ENCODE measurements at places on chromosomes 3 and 15.

DNA sequence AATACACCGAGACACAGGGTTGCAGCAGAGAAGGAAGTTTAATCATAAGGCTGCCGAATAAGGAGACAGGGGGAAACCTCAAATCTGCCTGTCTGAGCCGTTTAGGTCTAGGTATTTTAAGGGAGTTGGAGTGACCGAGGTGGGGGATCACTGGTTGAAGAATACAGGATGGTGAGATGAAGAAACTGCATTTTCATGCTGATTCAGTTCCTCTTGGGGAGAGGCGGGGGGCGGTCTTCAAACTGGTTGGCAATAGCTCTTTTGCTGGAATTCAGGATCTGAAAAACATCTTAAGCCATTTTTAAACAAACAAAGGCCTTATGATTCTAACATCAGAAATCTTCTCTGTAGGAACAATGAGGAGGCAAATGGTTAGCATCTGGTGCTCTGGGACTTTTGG is 699.5 kb upstream of the CFAP20DC start:
- no peak for DNase-seq

GRCh38 chr15:84606653-84607120 is 5.9 kb downstream of the ZSCAN2 start:
- no peak for DNase-seq

GRCh38 chr3:35224565-35225295 is 414.6 kb upstream of the ARPP21 start:
- no peak for DNase-seq

DNA sequence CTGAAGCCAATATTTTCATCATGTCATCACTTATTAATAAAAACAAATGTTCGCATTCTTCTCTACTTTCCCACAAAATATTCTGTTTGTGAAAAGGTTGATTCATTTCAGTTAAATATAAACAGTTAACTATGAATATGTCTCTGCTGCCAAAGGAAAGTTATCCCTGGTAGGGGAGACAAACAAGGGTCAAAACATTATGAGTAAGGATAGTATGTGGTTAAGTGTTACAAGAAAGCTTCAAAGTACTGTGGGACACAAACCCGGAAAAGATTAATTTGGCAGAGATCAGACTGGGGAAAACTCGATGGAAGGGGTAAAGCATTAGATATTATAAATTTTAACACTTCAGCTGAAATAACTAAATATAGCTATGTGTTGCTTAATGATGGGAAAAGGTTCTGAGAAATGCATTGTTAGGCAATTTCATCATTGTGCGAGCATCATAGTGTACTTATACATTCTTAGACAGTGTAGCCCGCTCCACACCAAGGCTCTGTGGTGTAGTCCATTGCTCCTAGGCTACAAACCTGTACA is 436.5 kb upstream of the TBL1XR1 start:
- no peak for DNase-seq

DNA sequence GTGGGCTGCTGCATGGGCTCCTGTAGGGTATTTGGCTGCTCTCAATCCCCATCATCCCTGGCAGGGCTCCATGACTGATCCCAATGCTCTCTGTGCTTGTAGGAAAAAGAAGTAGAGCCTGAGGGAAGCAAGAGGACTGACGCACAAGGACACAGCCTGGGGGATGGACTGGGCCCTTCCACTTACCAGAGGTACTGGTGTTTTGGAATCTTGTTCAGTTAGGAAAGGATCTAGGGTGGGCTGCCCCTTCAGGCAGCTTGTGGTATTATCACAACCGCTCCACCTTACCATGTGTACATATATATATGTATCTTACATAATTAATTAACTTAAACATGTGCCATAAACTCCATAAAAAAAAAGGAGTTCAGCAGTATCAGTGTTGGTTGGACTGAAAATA is 1.3 kb downstream of the SLC28A2 start:
- DNase-seq: no peak

DNA sequence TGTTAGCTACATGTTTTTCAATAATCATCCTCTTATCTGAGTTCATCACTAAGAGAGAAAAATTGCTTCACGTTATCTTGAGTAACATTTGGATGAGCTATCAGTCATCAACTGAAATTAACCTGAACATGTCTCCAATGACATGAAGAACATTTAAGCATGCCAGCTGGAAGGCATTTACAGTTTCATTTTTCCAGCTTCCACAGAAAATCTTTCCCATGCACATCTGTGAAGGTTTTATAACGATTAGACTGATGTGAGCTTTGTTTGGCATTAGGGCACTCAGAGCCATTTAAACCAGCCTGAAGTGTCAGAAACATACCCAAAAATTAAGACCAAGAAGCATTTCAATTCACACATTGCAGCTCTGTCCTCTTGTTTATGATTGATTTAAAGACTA is 235.8 kb upstream of the ARHGEF26 start:
- no peak for DNase-seq

- no peak for DNase-seq
Observed at GRCh38 chr15:33064878-33065277, 129.6 kb downstream of the FMN1 start.

DNA sequence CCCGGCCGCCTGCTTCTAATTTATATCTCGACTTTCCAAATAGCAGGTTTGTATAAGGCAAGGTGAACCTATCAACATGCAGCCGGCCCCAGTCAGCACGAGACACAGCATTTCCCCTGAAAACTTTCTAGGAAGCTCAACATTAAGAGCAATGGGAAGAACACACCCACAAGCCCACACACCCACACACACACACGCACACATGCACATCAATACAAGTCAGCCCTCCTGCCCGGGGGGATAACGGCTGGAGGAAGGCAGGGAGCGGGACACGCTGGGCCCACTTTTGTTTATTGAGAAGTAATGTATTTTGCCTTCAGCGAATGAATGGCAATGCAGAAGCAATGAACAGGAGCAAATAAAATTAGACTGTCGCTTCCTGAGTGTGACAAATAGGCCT is 83.5 kb downstream of the PCSK6 start:
- no peak for DNase-seq

- no peak for DNase-seq
Observed at GRCh38 chr3:123658118-123658851, 73.4 kb upstream of the HACD2 start.

GRCh38 chr15:59221511-59222505 is 15.2 kb downstream of the LDHAL6B start:
- no peak for DNase-seq

DNA sequence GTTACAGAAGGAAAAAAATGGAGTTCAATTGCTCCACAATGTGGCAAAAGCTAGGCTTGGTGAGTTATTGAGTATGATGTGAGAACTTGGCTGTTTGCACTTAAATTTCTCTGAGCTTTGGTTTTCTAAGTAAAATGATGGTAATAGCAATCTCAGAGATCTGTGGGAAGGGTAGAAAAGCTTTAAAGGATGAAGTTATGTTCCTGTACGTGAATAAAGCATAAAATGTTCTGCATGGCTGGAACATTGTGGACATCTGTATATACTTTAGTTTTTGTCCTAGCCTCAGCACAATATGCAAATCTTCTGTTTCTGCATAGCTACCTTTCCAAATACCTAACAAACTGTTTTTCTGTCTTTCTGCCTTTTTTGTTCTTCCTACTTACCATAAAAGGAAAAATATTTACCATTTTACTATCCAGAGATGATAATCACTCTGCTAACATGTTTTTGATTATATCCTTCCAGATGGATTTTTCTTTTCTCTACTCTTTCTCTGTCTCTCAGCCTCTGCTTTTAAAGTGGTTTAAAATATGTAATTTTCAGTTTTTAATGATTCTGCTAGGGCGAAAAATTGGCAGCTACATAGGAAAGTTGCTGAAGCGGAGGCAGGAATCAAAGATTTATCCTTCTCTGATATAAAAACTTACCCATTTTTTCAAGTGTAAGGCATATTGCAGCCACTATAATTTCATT is 188.1 kb downstream of the FNDC3B start:
- DNase-seq: no peak

DNA sequence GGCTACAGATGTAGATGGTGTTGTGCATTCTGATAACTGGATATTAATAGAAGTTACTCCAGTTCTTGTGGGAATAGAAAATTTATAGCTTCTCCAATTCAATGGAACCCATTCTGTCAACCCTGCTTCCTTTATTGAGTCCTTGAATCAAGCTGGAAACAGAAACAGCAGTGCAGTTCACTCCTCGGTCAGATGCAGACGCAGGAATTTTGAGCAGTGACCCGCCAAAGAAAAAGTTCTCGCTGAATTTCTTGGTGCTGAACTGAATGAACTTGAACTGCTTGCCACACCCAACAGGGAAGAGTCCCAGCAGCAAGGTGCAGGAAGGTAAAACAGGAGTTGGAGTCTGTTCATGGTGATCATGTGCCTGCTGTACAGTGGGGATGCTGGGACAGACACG is 10.3 kb downstream of the HRH1 start:
- DNase-seq: no peak

DNA sequence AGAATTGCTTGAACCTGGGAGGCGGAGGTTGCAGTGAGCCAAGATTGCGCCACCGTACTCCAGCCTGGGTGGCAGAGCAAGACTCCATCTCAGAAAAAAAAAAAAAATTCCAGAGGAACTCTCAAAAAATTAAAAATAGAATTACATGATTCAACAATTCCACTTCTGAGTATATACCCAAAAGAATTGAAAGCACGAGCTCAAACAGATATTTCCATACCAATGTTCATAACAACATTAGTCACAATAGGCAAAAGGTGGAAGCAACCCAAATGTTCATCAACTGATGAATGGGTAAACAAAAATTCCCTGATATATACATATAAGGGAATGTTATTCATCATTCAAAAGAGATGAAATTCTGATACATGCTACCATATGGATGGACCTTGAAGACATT is 16.9 kb upstream of the MORF4L1 start:
- no peak for DNase-seq

DNA sequence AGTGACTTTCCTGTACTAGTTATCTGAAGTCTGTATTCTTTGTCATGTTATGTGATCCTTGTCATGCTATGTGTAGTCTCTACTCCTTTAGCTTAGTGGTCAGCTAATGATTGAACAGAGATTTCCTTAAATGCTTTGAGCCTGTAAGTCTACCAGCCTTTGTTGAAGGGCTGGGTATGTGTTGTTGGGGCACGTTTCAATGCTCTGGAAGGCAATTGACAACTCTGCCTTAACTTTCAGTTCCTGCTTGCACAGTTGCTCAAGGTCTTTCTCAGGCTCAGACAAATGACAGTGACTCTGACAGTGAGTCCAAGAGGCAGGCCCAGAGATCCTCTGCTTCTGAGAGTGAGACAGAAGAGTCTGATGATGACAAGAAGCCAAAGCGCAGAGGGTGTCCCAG is 89.3 kb downstream of the CHD2 start:
- no peak for DNase-seq

- no peak for DNase-seq
Observed at GRCh38 chr3:181176601-181177000, 187.1 kb upstream of the DNAJC19 start.

GRCh38 chr3:13348661-13349396 is 71.3 kb downstream of the NUP210 start:
- no peak for DNase-seq

GRCh38 chr15:49742381-49742780 is 121.5 kb downstream of the DTWD1 start:
- DNase-seq: no peak

- no peak for DNase-seq
Observed at GRCh38 chr3:138460536-138461205, 26.3 kb downstream of the ESYT3 start.

- DNase-seq: no peak
Observed at GRCh38 chr15:80906159-80906766, 83.4 kb downstream of the MESD start.

- no peak for DNase-seq
Observed at GRCh38 chr3:171801738-171802589, 8.3 kb downstream of the PLD1 start.

DNA sequence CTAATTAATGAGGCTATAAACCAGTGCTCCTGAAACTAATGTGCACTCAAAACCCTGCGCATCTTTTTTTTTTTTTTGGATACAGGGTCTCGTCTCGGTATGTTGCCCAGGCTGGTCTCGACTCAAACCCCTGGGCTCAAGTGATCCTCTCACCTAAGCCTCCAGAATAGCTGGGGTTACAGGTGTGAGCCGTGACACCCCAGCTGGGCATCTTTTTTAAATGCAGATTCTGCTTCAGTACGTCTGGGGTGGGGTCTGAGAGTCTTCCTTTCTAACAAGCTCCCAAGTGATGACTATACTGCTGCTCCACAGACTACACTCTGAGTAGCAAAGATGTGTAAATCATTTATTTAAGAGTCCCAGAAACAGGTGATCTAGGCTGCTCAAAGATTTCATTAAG is 73.0 kb downstream of the BFSP2 start:
- no peak for DNase-seq

DNA sequence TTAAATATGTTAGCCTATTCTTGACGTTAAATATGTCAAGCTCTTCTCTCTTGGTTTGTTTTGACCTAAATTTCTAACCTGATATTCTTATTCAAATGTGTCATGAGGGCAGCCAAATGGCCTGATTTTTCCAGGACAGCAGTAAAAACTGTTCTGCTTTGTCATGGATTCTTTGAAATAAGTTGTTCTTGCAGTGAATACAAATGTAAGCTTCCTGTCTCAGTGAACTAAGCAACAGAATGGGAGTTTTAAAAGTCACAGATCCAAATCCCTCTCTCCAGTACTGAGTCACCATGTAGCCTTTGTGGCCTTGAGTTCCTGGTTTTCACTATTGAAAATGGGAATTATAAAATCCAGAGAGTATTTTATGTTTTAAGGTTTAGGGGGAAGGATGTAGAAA is 301.8 kb downstream of the NLGN1 start:
- no peak for DNase-seq

DNA sequence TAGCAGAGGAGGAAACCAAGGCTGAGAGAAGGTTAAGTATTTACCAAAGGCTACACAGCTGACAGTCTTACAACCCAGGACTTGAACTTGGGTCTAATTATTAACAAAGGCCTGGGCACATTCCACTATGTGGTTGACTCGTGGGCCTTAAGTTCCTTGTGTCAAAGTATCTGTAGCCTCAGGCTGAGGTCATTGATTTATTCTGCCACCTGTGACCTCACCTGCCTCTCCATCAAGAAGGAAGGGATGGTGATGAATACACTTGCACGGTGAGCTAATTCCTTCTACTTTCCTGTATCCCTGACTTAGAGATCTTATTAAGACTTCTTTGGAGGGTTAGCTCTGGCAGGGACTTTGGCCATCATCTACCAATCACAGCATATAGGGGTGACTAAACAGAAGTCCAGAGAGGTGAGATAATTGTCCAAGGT is 19.9 kb upstream of the LRRC58 start:
- no peak for DNase-seq

- DNase-seq: no peak
Observed at GRCh38 chr3:25426408-25426807, 1.7 kb upstream of the RARB start.

- DNase-seq: no peak
Observed at GRCh38 chr3:19248143-19248542, 99.8 kb downstream of the KCNH8 start.

GRCh38 chr3:195307711-195308110 is 36.8 kb upstream of the XXYLT1 start:
- no peak for DNase-seq

GRCh38 chr3:31275583-31275982 is 257.1 kb upstream of the STT3B start:
- DNase-seq: no peak
